ENCODE measurements at places on chromosomes 3 and 15. TPM values are rescaled to one million over a fixed set of nuclear protein-coding genes. Genes with fewer than 3 reads are reported as not detected.

Gene CACNA2D3
- not detected for total RNA-seq

DNA sequence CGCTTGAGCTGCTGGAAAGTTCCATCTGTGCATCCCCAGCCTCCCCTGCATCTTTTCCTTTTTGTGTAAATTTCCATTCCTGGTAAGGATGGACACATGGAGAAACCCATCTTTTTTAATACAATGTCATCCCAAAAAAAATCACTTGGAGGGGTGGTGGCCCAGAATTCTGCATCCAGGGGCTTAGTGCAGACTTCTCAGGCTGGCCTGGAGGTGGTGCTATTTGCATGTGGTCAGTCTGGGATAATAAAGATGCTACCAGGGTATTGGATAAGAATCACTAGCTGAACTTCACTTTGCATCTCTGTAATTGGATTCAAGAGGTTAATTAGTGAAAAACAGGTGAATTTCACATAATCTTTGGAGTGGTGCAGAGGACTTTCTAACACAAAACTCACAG is 1.8 kb upstream of the ZSCAN2 start:
- peaks cover 3% of the 10 kb centered on the region for H3K36me3 ChIP-seq
- peaks cover 4% of the 10 kb centered on the region for H3K4me1 ChIP-seq
- no peak overlapping the region for H3K27ac ChIP-seq
- no peak overlapping the region for H3K4me3 ChIP-seq
- DNase-seq, result peak; percentile 58
- H3K27me3 ChIP-seq, result no peaks in the 10 kb centered on the region

GRCh38 chr15:67076147-67076843 is 10.9 kb downstream of the SMAD3 start:
- peaks cover 21% of the 10 kb centered on the region for H3K4me1 ChIP-seq
- no peak overlapping the region for H3K27ac ChIP-seq
- H3K27me3 ChIP-seq, result no peaks in the 10 kb centered on the region
- no peak overlapping the region for H3K4me3 ChIP-seq
- H3K36me3 ChIP-seq, result no peaks in the 10 kb centered on the region

Gene CCDC39
- not detected for total RNA-seq

- no peak overlapping the region for H3K27ac ChIP-seq
- DNase-seq, result peak; percentile 18
- no peaks in the 10 kb centered on the region for H3K36me3 ChIP-seq
- H3K27me3 ChIP-seq, result peaks cover 3% of the 10 kb centered on the region
- no peaks in the 10 kb centered on the region for H3K4me1 ChIP-seq
Measured at GRCh38 chr3:16148783-16149182, 25.7 kb upstream of the GALNT15 start.

Gene MLH1
- total RNA-seq, result 60.7 TPM

DNA sequence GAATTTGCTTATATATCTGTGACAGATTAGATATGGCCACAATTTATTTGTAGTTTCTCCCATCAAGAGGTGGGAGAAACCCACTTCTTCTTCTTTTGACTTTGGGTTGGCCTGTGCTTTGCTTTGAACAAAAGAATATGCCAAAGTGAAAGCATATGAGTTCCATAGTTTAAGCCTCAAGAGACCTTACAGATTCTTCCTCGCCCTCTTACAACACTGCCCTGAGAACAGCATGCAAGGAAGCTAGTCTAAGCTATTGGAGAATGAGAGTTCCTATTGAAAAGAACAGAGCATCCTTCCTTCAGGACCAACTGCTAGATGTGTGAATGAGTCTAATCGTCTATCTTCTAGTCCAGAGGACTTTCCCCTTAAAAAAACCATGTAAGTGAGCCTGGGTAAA is 394.8 kb downstream of the TUSC7 start:
- no peaks in the 10 kb centered on the region for H3K27me3 ChIP-seq
- no peak overlapping the region for H3K27ac ChIP-seq
- H3K4me1 ChIP-seq, result no peaks in the 10 kb centered on the region
- H3K36me3 ChIP-seq, result no peaks in the 10 kb centered on the region
- no peak for DNase-seq

GRCh38 chr3:132625613-132626012 is 28.5 kb downstream of the ACKR4 start:
- no peak overlapping the region for H3K4me3 ChIP-seq
- peaks cover 53% of the 10 kb centered on the region for H3K4me1 ChIP-seq
- H3K27ac ChIP-seq, result no peak overlapping the region
- no peaks in the 10 kb centered on the region for H3K27me3 ChIP-seq
- H3K36me3 ChIP-seq, result peaks cover 7% of the 10 kb centered on the region

- peaks cover 3% of the 10 kb centered on the region for H3K4me1 ChIP-seq
- H3K36me3 ChIP-seq, result no peaks in the 10 kb centered on the region
- H3K4me3 ChIP-seq, result no peak overlapping the region
- no peaks in the 10 kb centered on the region for H3K27me3 ChIP-seq
Measured at GRCh38 chr15:63971427-63971805, 74.9 kb downstream of the DAPK2 start.

GRCh38 chr3:121855555-121855954 is 20.5 kb downstream of the EAF2 start:
- H3K4me3 ChIP-seq, result no peak overlapping the region
- no peaks in the 10 kb centered on the region for H3K4me1 ChIP-seq
- H3K27me3 ChIP-seq, result no peaks in the 10 kb centered on the region
- no peaks in the 10 kb centered on the region for H3K36me3 ChIP-seq

DNA sequence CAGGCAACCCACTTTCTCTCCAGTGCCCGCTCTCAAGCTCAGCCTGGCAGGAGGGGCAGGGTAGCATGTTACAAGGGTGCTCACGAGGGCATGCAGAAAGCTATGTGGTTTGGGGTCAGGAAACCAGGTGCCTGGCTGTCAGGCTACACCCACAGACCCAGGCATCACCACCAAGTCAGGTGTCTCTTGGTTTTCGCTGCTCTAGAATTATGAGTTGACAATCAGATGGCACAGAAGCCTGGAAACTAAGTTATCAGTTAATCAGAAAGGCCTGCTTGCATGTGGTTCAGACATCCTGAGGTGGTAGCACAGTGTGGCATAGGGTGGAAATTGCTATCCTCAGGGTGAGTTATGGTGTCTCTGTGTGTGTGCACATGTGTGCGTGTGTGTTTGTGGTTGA is 16.2 kb upstream of the CCR9 start:
- DNase-seq, result no peak
- H3K36me3 ChIP-seq, result no peaks in the 10 kb centered on the region
- H3K27ac ChIP-seq, result no peak overlapping the region
- H3K27me3 ChIP-seq, result no peaks in the 10 kb centered on the region
- no peaks in the 10 kb centered on the region for H3K4me1 ChIP-seq

Gene AGBL1
- not detected for total RNA-seq

Measured in A673 (cell line).